GM12891 (cell line): ENCODE measurements at places on chromosomes 12 and 14.
A peak's percentile ranks its signal among the peaks of the same experiment; 100 is the strongest.

DNA sequence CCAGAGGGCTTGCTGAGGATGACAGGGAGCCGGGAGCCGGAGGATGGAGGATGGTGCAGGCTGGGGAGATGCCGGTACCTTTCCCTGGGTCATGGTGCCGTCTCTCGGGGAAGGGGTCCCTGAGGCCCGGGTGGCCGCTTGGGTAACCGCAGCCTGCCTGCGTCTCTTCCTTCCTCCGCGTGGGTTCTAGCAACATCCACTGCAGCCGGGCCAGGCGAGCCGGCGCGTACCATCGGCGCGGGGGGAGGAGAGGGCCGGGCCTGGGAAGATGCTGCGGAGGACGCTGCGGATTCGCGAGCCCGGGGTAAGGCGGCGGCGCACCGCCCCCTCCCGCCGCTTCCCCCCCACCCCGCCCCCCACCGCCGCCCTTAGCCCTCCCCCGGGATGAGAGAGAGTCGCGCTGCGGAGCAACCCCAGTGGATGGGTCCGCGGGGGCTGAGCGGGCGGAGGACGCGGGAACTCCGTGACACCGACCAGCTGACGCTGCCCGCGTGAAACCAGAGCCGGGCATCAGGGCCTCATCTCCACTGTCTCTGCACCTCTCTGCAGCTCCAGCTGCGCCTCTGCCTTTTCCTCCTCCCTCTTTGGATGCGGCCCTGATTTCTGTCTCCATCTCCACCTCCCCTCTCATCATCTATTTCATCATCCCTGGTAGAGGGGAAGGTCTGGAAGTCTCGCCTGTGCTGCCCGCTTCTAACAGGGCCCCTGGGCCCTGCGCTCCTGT, at the start of gene FAIM2:
TSS of gene FAIM2 (minus strand) at position 201 of the 724 bp plus-strand sequence. CDS start at position 93, 108 bp downstream.
- DNase-seq: peak; percentile 42

DNA sequence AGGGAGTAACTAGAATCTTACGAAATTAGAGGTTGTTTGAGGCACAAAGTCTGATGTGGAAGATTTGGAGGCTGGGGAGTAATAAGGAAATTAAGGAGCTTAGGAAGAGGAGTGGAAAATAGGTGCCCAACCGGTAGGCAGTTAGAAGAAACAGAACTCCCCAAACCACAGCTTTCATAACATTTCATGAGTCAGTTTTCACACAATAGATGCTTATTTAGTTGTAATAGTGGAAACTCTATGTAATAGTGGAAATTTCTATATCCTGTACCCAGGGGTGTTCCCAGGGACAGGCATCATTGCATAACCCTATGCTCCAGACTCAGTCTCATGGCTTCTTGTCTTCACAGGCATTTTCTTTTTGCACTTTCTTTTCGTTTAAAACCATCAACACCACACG, 8.3 kb downstream of the C3AR1 start:
- DNase-seq: no peak

- DNase-seq: no peak
These were observed 235.9 kb downstream of the CHST11 start for GRCh38 chr12:104692557-104693218.

- DNase-seq: no peak
These were observed 246.7 kb upstream of the G2E3 start for GRCh38 chr14:30312214-30312613.

DNA sequence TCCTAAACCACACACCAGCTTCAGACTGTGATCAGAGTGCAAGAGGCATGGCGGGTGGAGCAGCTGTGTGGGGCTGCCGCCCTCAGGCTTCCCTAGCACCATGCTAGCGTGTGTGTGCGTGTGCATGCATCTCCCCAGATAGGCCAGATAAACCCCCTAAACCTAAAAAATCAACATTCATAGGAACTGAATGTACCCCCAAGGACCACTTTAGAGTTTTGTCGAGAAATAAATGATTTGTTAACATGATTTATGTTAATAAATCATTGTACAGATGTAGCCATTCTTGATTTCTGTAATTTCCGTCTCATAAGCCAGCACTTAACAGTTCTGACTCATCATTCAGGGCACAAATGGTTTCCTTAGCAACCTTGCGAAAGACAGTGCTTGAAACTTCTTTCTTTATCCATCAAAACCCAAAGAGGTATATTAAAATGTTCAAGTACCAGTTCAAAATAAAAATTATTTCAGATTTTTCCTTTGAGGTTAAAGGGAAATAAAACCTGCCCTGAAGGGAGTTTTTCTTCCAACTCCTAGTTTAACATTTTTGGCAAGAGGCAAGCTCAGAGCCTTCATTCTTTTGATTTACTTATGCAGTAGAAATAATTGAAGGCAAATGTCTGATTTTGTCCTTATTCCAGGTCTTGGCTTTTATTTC, 206.2 kb upstream of the RGS6 start:
- no peak for DNase-seq

GRCh38 chr12:100020370-100020769, 35.6 kb upstream of the ANKS1B start:
- DNase-seq: no peak

DNA sequence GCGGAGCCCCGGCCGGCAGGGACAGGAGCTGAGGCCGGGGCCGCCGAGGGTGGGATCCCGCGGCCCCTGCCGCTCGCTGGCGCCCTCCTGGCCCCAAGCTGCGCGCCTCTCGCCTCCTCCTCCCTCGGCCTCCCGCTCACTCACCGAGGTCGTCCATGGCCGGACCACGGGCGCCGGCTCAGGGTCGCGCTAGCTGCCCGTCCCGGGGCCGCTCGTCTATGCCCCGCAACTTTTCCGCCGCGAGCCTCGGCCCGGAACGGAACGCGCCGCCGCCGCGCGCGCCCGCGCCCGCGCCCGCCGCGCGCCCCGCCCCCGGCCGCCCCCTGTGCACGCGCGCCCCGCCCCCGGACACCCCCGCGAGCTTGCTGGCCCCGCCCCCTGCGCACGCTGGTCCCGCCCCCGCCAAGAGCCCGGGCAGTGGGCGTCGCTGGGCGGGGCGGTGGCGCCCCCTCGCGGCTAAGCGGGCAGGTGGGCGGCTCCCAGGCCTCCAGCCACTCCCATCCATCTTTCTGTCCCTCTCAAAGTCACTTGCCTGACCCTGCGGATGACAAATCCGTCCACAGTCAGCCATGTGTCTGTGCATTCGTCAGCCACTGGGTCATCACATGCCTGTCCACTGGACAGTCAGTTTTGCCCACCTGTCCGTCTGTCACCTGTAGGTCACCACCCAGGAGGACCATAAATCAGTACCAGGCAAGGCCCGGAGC, at the start of gene PXN:
TSS of gene PXN (minus strand) at position 258 of the 707 bp plus-strand sequence. CDS start at position 157, 101 bp downstream.
- peak; percentile 84 for DNase-seq

- DNase-seq: no peak
These were observed 501.1 kb downstream of the VRK1 start for GRCh38 chr14:97298331-97298730.

DNA sequence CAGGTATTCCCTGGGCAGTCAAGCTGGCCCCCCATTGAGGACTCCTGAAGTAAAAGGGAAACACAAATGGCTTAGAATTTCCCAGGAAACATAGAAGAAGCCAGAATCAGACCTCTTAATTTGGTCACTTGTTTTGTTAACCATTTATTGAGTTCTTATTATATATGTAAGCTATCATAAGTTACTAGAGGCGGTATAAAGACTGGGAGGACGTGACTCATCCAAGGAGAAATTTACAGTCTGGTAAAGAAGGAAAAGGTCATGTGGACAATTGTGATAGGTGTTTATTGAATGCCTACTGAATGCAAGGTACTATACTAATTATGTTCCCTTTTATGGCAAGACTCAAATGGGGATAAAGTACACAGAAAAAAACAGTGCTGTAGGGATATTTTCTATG, 146.7 kb downstream of the DYRK2 start:
- DNase-seq: no peak

DNA sequence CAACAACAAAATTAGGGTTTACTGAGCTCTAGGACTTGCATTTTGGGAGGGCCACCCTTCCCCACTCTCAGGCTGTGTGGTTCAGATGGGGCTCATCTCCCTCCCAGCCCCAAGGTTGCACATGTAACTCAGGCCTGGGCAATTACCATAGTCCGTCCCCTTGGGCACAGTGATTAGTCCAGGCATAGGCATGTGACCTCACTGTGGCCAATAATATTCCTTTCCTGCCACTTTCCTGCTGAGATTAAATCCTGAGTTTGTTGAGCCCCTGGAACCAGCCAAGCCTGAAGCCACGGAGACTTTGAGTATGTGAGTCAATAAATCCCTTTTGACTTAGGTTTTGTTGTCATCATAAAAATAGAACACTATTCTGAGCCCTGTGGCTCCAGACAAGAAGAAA, 113.0 kb downstream of the AACS start:
- no peak for DNase-seq

DNA sequence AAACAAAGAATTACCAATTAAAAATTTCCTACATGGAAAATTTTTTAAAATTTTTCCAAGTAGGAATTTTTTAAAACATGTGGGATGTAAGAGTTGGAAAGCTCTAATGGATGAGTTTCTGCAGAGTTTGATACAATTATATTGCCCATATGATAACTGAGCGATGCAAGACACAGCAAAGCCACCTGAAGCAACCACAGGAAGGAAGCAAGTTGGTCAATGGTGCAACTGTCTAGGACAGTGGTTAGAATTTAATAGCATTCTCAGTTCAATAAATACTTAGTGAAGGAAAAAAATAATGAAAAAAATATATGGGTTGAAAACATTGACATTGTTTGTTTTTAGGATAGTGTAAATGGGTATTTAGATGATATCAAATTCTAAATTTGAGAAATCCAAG, 178.6 kb upstream of the GARIN2 start:
- no peak for DNase-seq

DNA sequence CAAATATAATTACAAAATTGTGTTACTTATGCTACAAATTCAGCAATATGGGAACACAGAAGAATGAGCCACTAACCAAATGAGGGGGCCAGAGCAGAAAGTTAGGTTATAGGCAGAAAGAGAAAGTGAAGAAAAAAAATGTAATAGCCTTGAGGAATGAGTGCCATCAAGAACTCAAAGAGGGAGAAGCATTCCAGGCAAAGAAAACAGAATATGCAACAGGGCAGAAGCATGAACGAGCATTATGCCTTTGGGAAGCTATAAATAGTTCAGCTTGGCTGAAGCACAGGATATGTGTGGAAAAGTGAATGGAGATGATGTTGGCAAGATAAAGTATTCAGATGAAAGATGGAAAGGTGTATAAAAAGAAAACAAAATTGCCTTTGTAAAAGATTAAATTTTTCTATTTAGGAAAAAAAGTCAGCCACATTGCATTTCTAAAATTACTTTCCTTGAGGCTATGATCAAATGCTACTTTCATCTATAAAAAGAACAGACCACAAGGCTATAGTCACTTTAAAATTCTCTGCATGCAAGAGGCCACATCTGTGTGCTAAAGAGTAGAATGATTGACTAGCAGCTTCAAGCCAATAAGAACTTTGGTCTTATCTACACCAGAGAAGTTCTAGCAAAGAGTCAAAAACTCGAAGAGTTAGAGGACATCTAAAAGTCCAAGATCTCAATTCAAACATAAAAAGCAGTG, 193.6 kb upstream of the GARIN6 start:
- DNase-seq: no peak

GRCh38 chr14:71498212-71498611, 434.0 kb upstream of the RGS6 start:
- DNase-seq: no peak

GRCh38 chr14:29926228-29926627, 1.4 kb downstream of the PRKD1 start:
- DNase-seq: no peak

DNA sequence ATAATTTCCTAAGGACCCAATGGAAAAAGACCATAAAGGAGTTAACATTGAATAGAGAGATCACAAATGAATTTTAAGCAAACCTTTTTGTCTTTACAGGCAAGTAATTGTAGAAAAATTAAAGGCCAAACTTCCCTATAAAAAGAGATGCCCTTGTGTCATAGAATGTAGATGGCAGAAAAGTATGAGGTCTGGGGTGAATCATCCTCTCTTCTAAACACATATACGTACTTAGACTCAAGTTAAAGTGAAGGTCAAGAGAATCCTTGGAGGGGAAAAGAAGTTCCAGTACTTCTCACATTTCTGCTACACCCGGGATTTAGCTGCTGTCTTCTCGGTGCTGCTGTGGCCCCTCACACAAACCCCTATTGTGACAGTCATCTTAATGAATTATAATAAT, 116.2 kb upstream of the ARID2 start:
- DNase-seq: no peak

- DNase-seq: no peak
These were observed 96.0 kb downstream of the WIF1 start for GRCh38 chr12:65025136-65025535.

DNA sequence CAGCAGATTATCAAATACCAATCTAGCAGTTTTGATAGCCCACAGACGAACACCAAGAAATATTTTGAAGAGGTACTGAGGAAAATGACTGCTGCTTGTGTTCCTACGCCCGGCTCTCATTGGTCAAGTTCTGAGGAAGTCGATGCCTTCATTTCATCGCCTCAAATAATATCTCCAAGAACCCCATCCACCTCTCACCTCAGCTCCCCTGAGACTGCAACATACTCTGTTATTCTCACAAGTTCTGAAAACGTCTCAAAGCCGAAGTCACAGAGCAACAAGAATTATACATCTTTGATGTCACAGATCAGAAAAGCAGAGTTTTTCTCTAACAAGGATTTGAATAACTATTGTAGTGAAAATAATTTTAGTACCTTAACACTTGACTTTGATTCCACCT, 55.5 kb upstream of the BCAT1 start:
- DNase-seq: no peak

- DNase-seq: no peak
These were observed 110.1 kb upstream of the LRIG3 start for GRCh38 chr12:59030415-59030814.

GRCh38 chr14:59407246-59408010, 57.8 kb downstream of the GPR135 start:
- no peak for DNase-seq

DNA sequence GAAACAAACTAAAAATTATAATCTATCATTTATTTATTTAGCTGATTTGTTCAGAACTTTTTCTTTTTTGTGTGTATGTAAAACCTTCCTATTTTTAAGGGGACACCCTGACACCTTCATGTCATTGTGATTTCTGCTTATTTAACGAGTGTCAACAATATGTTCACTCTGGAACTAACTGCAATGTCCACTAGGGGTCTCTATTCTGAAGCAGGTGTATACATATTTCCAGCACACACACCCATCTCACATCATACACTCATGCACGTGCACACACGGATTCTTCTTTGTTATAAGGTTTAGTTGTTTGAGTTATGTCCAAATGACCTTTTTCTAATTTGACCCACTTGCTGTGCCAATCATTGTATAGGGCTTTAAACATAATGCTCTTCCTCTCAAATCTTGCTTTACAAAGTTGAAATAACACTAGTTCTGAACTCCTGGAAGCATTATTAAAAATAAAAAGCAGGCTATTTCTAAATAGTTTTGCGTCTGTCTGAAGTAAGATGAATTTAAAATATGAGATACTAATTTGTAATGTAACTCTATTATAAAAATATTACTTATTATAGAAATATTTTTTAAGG, 15.5 kb downstream of the E2F7 start:
- DNase-seq: no peak

GRCh38 chr14:21074398-21075272, 4.5 kb downstream of the ARHGEF40 start:
- DNase-seq: no peak
